A549 treated with CORT108297 at 1 μM for 4 hours (cell line): ENCODE measurements at places on chromosomes 13 and 19. TPM values are rescaled to one million over a fixed set of nuclear protein-coding genes. Genes with fewer than 3 reads are reported as not detected.

Gene ISYNA1
- 25.9 to 47.4 TPM (median 43.7 TPM) in 5 replicates for total RNA-seq

Gene TUBB4A
- 4.6 to 6.8 TPM (median 6.4 TPM) in 5 replicates for total RNA-seq

Gene ZNF850
- total RNA-seq = 0.29 to 1.0 TPM (median 0.68 TPM) in 5 replicates

Gene ZNF844
- total RNA-seq = not detected in 5 replicates

Gene PRSS57
- 0.13 TPM in 1 of 5 replicates, not detected in the others for total RNA-seq

Gene ZNF560
- total RNA-seq = not detected in 5 replicates

Gene NLRP5
- not detected in 5 replicates for total RNA-seq
